ENCODE measurements at places on chromosomes 1 and 21.
A peak's percentile ranks its signal among the peaks of the same experiment; 100 is the strongest.

DNA sequence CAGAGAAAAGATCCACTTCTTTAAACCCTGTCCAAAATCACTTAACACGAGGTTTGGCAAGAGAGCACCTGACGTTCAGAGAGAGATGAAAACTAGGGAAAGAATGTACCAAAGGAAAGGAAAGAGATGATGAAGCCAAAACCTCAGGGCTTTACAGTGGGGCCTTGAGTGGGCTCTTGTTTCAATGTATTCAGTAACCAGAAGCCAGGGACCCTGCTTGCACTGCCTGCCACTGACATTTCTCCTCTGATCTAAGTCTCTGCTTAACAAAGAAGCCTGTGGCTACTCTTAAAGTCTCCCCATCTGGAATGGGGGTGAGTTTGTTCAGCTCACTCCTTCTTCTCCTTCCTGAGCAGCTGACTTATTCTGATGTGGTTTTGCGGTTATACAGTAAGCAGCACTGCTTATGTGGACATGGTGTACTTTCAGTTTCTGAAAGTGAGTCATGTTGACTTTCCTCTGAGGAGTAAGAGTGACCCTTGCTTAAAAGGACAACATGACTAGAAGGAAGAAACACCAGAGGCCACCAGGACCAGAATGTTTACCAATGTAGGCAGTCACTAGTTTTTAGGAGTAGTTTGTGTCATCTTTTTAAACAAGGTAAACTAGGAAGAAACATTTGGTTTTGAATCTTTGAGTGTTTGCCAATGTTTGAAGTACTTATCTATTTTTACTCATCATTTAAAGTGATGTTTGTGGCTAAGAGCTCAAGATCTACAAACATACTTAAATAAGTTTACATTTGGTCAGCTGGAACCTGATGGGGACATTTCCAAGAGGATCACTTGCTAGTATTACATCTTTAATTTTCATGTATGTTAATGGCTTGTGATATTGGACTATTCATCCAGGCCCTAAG, 87.4 kb downstream of the FASLG start:
- peak; percentile 74 for DNase-seq

- DNase-seq = no peak
Observed at GRCh38 chr1:26684763-26685508, 10.9 kb upstream of the ARID1A start.

DNA sequence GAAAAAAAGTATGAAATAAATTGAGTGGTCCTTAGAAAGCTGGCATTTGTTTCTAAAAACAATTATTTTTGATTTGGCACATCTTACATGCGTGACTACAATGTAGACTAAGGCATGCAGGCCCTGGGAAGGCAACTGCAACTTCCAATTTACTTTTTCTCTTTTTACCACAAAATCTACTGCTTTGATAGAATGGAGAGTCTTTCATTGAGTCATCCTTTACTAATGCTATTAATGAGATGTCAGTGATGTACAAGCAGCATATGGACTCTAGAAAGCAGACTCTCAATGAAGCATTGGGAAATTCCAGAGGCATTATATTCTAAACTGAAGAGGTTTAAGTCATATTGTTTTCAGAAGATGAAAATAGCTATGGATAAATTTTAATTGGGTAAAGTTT, 29.6 kb upstream of the PRRX1 start:
- DNase-seq = no peak

- DNase-seq = peak; percentile 95
Observed at GRCh38 chr1:27568300-27569087, 35.5 kb downstream of the AHDC1 start.

DNA sequence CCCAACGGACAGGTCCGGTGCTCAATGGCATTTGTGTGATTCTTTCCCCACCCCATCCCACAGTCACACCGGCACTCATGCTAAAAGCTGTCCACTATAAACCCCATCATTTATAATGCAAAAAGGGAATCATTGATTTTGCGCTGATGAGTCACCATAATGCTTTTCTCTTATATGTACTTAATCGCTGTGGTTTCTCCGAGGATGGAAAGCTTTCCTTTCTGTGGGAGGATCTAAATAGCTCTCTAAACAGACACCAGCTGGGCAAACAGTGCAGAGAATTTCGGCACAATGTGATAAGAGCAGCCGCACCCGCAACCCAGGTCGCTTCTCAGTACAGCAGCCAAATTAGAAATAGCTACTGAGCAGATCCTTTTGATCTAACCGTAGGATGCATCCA, 85.6 kb downstream of the SETD4 start:
- DNase-seq = no peak

DNA sequence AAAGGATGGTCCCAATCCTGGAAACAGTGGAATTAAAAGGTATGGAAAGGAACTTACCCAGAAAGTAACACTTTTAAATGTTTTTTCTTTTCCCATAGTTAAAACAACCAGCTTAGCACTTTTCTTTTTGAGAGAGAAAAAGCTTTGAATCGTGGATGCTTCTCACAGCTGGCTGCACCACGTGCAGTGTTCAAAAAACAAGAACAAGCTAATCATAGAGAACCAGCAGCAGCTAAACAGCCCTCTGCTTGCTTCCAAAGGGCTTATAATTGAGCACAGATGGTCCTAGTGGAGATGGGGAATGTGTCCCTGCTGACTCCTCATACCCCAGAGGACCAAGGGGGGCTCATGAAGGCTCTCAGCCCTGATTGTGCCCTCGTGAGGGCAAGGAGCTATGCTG, 26.4 kb downstream of the UTP25 start:
- DNase-seq = no peak

GRCh38 chr1:57423135-57423655, 665 bp downstream of the DAB1 start:
- DNase-seq = no peak

- no peak for DNase-seq
Observed at GRCh38 chr1:235030919-235031596, 97.6 kb downstream of the TOMM20 start.

DNA sequence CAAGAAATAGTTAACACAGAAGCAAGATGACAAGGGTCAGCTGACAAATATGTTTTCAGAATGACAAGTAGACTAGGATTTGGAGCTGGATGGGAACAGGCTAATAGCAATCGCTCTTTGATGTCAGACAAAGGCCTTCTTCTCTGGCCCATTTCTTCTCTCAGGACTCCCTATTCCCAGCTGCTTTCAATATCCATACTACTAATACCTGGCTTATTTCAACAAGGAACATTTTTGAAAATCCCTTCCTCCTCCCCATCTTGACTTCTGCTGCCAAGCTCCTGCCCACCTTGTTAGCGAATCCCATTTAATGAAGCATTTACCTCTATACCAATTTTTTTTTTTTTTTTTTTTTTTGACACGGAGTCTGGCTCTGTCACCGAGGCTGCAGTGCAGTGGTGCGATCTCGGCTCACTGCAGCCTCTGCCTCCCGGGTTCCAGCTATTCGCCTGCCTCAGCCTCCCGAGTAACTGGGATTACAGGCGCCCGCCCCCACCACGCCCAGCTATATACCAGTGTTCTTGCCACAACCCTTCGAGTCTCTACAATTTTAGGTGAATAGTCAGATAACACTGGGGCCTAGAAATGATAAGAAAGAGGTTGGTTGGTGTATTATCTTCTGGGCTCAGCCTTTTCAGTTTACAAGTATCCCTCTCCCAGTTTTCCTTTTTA, 68.4 kb downstream of the MACF1 start:
- DNase-seq = no peak

DNA sequence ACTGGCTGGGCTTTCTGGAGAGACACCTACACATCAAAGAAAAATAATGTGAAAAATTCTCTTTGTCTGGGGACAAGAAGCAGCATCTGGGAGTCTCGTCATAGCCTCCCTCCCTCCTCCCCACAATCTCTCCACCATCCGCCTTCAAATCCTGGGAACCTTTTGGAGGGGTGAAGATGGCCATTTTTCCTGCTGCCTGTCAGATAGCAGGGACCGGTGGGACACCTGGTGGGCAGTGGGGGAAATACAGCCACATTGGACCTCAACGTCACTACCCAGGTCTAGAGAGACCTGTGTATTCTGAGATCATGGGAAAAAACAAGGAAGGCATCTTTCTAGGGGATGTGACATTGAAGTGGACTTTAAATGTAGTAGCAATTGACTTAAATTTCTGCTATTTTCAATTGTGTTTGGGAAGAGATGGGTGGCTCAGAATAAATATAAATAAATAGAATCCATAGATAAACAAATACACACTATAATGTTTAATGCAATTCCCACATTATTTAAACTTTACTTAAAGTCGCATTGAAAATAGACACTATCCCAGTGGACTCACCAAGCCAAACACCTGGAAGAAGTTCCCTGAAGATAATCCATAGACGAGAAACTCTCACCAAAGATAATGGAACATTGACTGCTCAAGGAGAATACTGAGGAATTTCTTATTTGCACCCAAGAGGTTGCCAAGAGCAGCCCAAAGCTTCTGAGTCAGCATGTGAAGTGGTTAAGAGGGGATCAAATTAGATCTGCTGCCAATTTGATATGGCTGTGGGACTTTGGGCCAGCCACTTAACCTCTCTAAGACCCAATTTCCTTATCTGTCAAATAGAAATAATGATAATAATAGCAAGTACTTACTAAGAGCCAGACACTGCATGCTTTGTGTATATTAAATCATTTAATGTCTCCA, 147.6 kb upstream of the CAMK1G start:
- peak; percentile 38 for DNase-seq

GRCh38 chr1:43705334-43705733, 2.0 kb upstream of the ST3GAL3 start:
- DNase-seq = no peak

GRCh38 chr1:63714482-63714760, 59.4 kb upstream of the ROR1 start:
- no peak for DNase-seq

GRCh38 chr1:76799700-76800099, 67.6 kb upstream of the ST6GALNAC5 start:
- DNase-seq = no peak

DNA sequence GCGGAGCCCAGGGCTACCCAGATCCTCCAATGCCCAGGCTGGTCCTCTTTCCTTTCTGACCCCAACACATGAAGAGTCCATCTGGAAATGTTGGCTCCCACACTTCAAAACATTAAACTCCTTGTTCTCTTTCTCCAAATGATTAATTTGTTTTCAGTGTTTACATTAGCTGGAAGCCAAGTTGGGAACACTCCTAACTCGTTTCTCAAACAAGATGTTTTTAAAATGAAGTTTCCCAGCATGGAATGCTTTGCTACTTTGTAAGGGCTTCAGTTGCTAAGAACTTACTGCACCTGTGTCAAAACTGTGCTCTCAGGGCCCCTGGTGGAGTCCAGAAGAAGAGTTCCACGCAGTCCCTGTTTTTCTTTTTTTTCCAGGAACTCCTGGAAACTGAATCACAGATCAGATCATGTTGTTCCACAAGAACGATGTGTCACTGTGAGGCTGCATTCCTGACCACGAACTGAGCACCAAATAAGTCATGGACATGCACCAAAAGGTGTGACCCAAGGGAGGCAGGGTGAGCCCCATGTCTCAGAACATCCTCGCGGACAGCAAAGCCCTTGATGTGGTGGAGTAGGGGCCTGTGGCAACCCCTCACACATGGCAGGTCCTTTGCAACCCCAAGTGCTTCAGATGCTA, 257.3 kb downstream of the KCNJ6 start:
- no peak for DNase-seq

- DNase-seq = peak; percentile 47
Observed at GRCh38 chr1:18913065-18913835, 10.9 kb upstream of the ALDH4A1 start.

DNA sequence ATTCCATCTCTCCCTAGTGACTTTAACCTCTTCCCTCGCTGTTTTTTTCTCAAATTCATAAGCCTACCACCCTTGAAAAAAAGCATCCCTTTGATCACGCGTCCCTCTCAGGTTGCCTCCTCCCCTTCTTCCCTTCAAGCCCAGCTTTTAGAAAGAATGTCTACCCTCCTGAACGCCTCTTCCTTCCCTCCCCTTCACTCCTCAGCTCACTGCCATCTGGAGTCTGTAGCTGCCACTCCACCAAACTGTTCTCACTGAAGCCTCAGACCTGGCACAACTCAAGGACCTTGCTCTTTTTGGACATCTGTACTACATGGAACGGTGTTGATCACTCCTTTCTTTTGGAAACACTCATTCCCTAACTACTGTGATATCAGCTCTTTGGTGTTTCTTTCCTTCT, 80.6 kb downstream of the SLC25A24 start:
- DNase-seq = peak; percentile 6

DNA sequence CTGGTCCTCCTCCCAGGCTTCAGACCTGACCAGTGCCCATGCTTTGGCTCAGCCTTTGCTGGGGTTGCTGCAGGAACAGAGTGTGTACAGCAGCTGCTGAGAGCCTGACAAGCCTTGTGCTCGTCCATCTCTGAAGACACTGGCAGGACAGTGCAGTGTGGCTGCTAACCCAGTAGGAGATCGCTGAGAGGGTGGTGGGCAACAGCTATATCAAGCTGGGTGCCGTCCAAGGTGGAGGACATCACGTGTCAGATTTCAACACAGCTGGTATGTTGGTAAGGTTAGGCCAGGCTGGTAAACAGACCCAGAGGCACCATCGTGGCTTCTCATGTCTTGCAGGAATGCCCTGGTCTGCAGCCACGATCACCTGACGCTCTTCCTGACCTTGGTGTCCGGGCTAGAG, 17.9 kb upstream of the SLC25A34 start:
- no peak for DNase-seq

DNA sequence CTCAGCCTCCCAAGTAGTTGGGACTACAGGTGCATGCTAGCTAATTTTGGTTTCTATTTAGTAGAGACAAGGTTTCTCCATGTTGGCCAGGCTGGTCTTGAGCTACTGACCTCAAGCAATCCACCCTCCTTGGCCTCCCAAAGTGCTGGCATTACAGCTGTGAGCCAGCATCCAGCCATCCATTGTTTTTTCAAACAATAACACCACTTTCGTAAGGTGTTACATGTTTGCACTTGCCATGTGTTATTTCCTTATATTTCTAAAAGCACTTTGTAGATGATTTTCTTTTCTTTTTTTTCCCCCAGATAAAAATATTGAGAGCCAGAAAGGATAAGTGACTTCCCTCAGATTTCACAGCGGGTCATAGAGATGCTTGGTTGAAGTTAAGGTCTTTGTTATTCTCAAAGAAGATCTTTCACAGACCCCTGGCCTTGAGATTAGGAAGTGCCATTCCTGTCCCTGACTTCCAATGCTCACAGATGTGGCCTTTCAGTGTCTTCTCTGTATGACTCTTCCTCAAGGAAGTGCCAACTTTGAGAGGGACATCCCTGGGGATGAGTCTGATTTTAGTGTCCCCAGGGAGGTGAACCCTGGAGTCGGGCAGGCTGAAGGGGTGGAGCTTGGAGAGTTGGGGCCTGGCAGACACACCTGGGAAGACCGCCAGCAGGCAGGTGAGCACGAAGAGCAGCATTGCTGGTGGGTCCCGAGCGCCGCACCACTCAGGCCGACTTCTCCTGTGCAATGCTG, 6.3 kb downstream of the PIGR start:
- DNase-seq = no peak

- no peak for DNase-seq
Observed at GRCh38 chr1:69572921-69573320, 5.2 kb downstream of the LRRC7 start.

DNA sequence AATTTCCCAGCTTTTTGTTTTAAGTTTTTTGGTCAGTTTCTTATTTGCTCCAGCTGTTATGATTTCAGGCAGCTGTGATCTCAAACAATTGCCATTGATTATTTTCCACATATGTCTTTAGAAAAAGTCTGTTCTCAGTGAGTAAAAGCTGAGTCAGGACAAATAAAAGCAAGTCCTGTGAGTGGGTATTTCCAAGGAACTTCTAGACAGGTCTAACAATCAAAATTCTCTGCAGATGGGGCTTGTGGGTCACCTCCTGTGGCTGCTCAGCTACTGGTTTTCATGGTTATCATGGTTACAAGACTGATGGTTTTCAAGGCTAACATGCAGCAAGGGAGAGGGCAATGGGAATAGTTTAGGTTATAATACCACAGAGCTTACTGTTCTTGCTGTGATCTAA, 585.7 kb downstream of the LMO4 start:
- DNase-seq = no peak

- no peak for DNase-seq
Observed at GRCh38 chr1:102163799-102164198, 167.1 kb upstream of the OLFM3 start.

All from GDM1 (cell line).